ENCODE measurements at places on chromosomes 6 and 20.
A peak's percentile ranks its signal among the peaks of the same experiment; 100 is the strongest.

DNA sequence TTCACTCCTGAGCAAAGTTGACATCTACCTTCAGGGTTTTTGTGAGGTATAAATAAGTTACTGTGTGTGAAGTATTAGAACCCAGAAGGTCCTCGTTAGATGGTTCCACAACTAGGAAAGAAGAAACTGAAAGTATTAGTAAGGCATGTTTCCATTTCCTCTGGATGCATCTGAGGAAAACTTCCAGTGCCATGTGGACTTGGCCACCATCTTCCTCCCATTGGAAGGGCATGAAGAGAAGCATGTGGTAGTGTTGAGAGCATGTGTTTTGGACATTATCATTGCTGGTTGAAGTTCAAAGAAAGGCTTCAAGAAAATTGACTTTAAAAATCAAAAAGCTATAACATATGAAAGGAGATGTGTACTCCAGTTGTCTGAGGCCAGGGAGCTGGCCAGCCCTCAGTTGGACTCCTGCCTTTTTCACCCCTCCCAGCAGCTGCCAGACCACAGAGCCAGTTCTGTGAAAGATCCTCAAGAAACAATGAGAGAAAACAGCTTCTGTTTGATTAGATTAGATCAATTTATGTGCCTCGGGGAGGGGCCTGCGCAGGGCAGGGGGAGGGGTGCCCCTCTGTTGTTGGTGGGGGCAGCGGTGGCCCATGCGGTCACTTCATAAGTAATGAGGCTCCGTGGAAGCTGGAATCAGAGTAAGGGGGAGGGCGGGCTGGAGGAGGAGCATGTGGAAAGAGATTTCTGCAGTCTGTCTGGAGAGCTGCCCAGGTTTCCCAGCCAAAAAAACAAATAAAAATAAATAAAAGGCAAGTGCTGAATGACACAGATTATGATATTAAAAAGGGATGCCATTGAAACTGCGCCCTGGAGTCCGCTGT, 154.0 kb downstream of the JARID2 start:
- peak; percentile 84 for DNase-seq
- H3K4me3 ChIP-seq = peak overlapping the region; percentile 36
- peaks cover 9% of the 10 kb centered on the region for H3K4me1 ChIP-seq
- H3K27ac ChIP-seq = no peak overlapping the region

GRCh38 chr6:124233221-124233620, 429.6 kb downstream of the NKAIN2 start:
- H3K4me3 ChIP-seq = no peak overlapping the region
- H3K4me1 ChIP-seq = no peaks in the 10 kb centered on the region

- no peak overlapping the region for H3K4me3 ChIP-seq
- DNase-seq = no peak
- H3K27me3 ChIP-seq = no peaks in the 10 kb centered on the region
- H3K4me1 ChIP-seq = peaks cover 2% of the 10 kb centered on the region
- peaks cover 18% of the 10 kb centered on the region for H3K36me3 ChIP-seq
Measured at GRCh38 chr6:70758883-70759282, 91.2 kb downstream of the SMAP1 start.

GRCh38 chr20:49476016-49476355, 6.5 kb downstream of the KCNB1 start:
- H3K4me1 ChIP-seq = no peaks in the 10 kb centered on the region
- peaks cover 87% of the 10 kb centered on the region for H3K27me3 ChIP-seq
- H3K36me3 ChIP-seq = no peaks in the 10 kb centered on the region
- H3K4me3 ChIP-seq = no peak overlapping the region
- H3K27ac ChIP-seq = no peak overlapping the region

DNA sequence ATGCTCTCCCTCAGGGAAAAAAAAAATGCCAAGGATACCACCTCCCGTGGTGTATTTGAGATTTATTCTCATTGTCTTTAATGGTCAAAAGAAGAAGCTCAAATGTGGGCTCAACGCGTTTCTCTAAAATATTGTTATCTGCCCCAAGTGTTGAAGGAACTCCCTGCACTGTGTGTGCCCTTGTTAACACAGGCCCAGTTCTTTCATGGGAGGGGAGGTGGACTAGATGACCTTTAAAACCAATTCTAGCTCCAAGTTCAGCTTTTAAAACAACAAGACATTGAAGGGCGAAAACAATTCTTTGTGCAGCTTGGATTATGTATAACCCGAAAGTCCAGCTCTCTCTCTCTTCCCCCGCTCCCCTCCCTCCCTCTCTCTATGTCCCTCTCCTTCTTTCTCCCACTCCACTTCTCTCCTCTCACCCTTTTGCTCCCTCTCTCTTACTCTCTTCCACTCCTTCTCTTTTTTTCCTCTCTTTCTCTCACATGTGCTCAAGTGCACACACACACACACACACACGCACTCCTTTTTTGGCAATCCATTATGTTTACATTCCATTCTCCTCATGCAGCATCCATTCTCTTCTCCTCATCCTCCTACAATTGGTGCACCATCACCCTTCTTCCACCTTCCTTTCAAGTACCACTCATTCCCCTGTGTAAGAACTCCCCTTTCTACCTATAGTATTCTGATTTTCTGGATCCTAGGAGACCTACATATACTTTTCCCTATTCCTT, 8.5 kb downstream of the HLA-DMB start:
- H3K36me3 ChIP-seq = peaks cover 4% of the 10 kb centered on the region
- H3K4me1 ChIP-seq = no peaks in the 10 kb centered on the region
- peak; percentile 42 for DNase-seq
- H3K27ac ChIP-seq = no peak overlapping the region

GRCh38 chr6:76866091-76866915, 597.0 kb downstream of the HTR1B start:
- H3K36me3 ChIP-seq = no peaks in the 10 kb centered on the region
- no peak for DNase-seq
- no peak overlapping the region for H3K27ac ChIP-seq
- no peaks in the 10 kb centered on the region for H3K4me1 ChIP-seq

DNA sequence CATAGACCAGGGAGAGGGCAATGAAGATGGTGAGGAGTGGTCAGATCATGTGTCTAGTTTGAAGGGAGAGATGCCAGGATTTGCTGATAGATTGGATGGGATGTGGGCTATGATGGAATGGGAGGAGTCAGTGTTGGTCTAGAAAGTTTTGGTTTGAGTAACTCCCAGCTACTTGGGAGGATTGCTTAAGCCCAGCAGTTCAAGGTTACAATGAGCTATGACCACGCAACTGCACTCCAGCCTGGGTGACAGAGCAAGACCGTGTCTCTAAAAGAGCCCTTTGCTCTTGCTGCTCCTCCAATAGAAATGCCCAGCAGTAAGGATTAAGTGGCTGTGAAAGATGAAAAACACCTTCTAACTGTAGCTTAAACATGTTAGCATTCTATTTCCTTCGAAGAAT, 18.2 kb upstream of the LAMP5 start:
- no peaks in the 10 kb centered on the region for H3K4me1 ChIP-seq
- DNase-seq = no peak
- no peak overlapping the region for H3K4me3 ChIP-seq
- no peaks in the 10 kb centered on the region for H3K36me3 ChIP-seq
- H3K27me3 ChIP-seq = peaks cover 20% of the 10 kb centered on the region

GRCh38 chr6:39785281-39785680, 6.9 kb upstream of the DAAM2 start:
- H3K4me1 ChIP-seq = no peaks in the 10 kb centered on the region
- no peaks in the 10 kb centered on the region for H3K36me3 ChIP-seq
- no peak overlapping the region for H3K27ac ChIP-seq
- no peaks in the 10 kb centered on the region for H3K27me3 ChIP-seq
- no peak for DNase-seq
- no peak overlapping the region for H3K4me3 ChIP-seq

GRCh38 chr6:42084889-42085288, 34.6 kb downstream of the TAF8 start:
- H3K27me3 ChIP-seq = no peaks in the 10 kb centered on the region
- H3K4me1 ChIP-seq = peaks cover 7% of the 10 kb centered on the region
- peaks cover 5% of the 10 kb centered on the region for H3K36me3 ChIP-seq

- H3K27me3 ChIP-seq = peaks cover 27% of the 10 kb centered on the region
- DNase-seq = no peak
- peaks cover 2% of the 10 kb centered on the region for H3K4me1 ChIP-seq
- no peak overlapping the region for H3K27ac ChIP-seq
- H3K4me3 ChIP-seq = no peak overlapping the region
- H3K36me3 ChIP-seq = no peaks in the 10 kb centered on the region
Measured at GRCh38 chr20:64180673-64181072, 16.4 kb downstream of the MYT1 start.

DNA sequence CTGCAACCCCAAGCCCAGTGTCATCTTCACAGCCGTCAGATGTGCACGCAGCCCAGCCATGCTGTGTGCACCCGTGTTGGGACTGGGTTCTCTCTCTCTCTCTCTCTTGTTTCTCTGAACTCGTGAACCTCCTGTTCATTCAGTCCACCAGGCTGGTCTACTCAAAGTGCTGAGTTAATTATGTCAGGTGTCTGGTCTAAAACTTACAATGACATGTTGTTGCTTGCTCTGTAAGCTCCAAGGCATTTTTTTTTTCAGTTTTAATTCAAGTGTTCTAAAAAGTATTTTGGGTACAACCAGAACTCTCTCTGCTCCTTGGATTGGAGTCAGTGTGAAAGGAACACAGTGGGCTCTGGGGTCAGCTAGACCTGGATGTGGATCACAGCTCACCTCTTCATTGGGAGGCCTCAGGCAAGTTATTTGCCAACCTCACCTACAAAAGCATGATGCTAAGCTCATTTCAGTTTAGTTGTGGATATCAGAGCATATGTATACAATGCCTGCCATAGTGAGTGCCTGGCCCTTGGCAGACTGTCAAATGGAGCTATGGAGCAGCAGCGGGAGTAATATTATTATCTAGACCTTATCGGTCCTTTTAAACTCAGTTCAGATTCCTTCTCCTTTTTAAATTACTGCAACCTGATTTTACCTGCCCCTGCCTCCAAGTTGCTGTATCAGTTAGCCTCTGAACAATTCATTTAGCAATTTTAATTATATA, 59.5 kb downstream of the PLEKHG1 start:
- no peaks in the 10 kb centered on the region for H3K36me3 ChIP-seq
- no peak overlapping the region for H3K27ac ChIP-seq
- DNase-seq = no peak
- H3K4me3 ChIP-seq = no peak overlapping the region

GRCh38 chr6:16511040-16511660, 250.1 kb downstream of the ATXN1 start:
- no peak overlapping the region for H3K4me3 ChIP-seq
- no peaks in the 10 kb centered on the region for H3K27me3 ChIP-seq
- peak; percentile 49 for DNase-seq

GRCh38 chr6:169139179-169139971, 114.3 kb downstream of the THBS2 start:
- H3K4me1 ChIP-seq = no peaks in the 10 kb centered on the region
- no peak overlapping the region for H3K27ac ChIP-seq
- no peak overlapping the region for H3K4me3 ChIP-seq
- H3K27me3 ChIP-seq = no peaks in the 10 kb centered on the region
- no peaks in the 10 kb centered on the region for H3K36me3 ChIP-seq
- DNase-seq = no peak

GRCh38 chr20:53297154-53297529, 296.5 kb downstream of the ZNF217 start:
- H3K4me3 ChIP-seq = no peak overlapping the region
- no peak overlapping the region for H3K27ac ChIP-seq
- H3K36me3 ChIP-seq = no peaks in the 10 kb centered on the region
- no peaks in the 10 kb centered on the region for H3K4me1 ChIP-seq
- no peaks in the 10 kb centered on the region for H3K27me3 ChIP-seq
- DNase-seq = no peak

DNA sequence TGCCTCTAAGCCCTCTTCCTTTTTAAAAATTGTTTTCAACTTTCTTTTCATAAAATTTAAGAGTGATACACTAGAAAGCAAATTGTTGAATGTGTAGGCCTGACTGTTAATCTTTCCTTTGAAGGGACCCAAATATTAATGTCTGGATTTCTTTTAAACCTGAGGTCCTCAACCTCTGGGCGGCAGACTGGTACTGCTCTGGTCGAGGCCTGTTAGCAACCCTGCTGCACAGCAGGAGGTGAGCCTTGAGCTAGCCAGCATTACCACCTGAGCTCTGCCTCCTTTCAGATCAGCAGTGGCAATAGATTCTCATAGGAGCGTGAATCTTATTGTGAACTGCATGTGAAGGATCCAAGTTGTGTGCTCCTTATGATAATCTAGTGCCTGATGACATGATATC, 191.2 kb downstream of the MANEA start:
- DNase-seq = no peak
- H3K27me3 ChIP-seq = no peaks in the 10 kb centered on the region
- no peak overlapping the region for H3K4me3 ChIP-seq
- H3K36me3 ChIP-seq = no peaks in the 10 kb centered on the region

- no peak for DNase-seq
- no peak overlapping the region for H3K4me3 ChIP-seq
- no peaks in the 10 kb centered on the region for H3K36me3 ChIP-seq
- H3K27ac ChIP-seq = no peak overlapping the region
Measured at GRCh38 chr6:25713824-25714223, 40.7 kb upstream of the SLC17A4 start.

GRCh38 chr6:133724726-133725125, 164.2 kb upstream of the TCF21 start:
- no peaks in the 10 kb centered on the region for H3K36me3 ChIP-seq
- no peaks in the 10 kb centered on the region for H3K4me1 ChIP-seq
- no peak for DNase-seq

DNA sequence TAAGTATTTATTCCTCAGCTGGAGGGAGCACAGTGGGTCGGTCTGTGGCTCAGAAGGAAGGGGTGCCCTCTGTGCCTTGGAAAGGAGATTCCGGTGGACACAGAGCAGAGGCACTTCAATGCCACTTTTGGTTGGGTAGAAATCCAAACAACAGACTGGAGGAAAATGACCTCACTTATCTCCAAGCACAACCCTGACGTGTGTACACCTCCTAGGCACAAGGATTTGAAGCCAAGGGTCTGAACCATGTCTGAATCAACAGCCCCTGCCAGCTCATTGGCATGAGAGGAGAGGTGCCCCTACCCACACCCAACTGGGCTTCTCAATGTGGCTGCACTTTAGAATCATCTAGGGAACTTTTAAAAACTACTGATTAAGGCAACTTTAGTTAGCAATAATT, 13.4 kb downstream of the CD24 start:
- H3K27ac ChIP-seq = no peak overlapping the region
- H3K4me1 ChIP-seq = no peaks in the 10 kb centered on the region
- no peak overlapping the region for H3K4me3 ChIP-seq
- peaks cover 19% of the 10 kb centered on the region for H3K27me3 ChIP-seq
- DNase-seq = no peak
